Jurkat, Clone E6-1 (cell line): ENCODE measurements at places on chromosomes 5 and 9.

DNA sequence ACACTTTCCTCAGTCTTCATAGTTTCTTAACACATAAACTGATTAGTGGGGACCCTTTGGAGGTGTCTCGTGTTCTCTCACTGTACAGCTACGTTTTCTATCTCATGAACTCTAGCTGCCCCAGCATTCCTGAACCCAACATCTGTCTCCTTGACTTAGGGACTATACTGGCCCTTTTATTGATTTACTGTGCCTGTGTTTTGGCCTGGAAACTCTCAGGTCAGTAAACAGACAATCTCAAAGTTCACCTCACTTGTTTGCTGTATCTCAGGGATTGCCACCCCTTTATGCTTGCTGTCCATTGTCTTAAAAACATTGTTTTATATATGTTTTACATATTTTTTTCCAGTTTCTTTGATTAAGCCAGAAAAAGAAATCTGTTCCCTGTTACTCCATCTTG lies 222.8 kb downstream of the FAM170A start:
- no peak for DNase-seq

DNA sequence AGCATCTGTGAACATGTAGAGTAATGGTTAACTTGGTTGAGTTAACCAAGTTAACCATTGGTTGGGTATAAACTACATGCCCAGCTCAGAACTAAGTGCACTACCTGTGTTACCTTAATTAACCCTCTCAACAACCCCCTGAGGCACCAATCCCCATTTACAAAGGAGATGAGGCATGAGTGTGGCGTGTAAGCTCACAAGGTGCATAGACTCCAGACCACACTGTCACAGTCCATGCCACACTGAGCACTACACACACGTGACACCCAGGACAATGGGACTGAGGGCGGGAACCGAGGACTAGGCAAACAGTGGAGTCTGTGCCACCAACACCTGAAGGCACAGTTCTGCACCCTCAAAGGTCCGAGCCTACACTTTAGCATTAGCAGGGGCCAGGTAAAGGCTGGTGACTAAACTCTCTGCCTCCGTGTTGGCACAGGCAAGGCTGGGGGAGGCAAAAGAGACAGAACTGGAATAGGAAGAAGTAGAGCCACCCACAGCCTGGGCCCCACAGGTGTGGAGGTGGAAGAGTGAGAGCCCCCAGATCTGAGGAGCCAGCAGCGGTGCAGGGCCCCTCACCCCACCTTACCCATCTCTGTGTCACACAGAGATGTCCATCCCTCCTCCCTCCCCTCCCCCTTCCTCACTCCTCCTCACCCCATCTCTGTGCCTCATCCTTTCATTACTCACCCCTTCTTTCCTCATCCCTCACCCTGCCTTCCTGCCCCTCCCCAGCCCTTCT lies 2.2 kb upstream of the DNAJB5 start:
- no peak for DNase-seq

DNA sequence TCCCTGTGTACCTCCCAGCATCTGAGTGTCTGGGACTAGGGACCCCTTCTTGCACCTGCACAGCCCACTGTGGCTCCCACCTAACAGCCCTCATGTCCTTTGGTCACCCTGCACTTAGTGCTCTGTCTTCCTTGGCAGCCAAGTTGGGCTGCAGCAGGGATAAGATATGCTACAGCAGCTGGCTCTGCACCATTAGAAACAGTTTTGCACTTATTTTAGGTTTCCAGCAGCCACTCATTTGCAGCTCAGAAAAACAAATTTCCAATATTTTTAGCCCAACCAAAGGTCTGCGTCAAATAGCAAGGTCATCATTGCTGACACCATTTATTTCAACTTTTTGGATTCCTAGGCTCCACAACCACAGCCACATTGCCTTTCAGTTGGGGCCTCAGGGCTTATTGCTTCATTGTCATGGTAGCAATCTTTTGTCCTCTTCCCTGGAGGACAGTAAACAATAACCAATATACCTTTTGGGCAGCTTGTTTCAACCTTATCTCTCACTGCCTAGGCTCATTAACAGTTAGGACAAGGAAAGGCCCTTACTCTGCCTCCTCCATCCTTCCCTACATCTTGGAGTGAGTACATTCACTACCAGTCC lies 263.9 kb downstream of the COX7C start:
- DNase-seq: no peak

- DNase-seq: no peak
Measured at GRCh38 chr5:151384106-151384505, 36.7 kb upstream of the SLC36A2 start.

GRCh38 chr9:33795819-33796218 lies 458 bp downstream of the PRSS3 start:
- no peak for DNase-seq

DNA sequence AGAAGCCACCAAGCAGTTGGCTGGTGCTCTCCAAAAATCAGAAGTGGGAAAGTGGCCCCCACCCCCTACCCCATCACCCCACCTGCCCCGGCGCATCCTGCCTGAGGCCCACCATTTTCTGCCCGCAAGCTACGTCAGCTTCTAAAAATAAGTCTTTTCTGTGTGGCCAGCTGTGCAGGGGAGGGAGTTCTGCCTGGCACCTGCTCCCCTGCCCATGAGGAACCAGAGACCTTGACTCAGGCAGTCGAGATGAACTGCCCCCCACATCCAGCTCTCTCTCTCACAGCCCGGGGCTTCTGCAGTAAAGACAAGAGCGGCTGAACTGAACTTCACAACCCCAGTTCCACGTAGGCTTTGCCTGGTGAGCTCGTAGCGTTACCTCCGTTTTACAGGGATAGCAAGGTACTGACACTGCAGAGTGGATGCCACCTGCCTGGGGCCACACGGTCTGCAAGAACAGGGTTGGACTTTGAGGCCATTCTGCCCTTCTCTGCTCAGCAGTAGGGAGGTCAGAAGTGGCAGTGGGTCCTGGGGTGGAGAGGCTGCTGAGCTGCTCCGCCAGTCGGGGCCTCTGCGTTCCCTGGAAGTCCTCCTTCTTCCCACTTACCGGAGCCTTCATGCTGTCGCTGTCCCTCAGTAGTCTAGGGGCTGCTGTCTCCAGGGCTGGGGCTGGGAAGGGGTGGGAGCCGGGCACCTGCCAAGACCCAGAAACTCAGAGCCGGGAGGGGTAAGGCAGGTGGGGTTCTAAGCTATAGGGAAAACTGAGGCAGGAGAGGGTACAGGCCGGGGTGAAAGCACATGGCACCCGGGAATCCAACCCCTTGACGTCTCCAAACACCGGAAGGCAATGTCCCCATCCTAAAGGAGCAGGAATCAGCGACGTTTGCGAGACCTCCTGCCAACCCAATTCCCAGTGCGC lies 781 bp downstream of the ST6GALNAC4 start:
- DNase-seq: peak; percentile 55

GRCh38 chr9:2874001-2874750 lies 30.3 kb upstream of the PUM3 start:
- DNase-seq: no peak

GRCh38 chr5:53313145-53313544 lies 167.3 kb upstream of the FST start:
- DNase-seq: no peak

DNA sequence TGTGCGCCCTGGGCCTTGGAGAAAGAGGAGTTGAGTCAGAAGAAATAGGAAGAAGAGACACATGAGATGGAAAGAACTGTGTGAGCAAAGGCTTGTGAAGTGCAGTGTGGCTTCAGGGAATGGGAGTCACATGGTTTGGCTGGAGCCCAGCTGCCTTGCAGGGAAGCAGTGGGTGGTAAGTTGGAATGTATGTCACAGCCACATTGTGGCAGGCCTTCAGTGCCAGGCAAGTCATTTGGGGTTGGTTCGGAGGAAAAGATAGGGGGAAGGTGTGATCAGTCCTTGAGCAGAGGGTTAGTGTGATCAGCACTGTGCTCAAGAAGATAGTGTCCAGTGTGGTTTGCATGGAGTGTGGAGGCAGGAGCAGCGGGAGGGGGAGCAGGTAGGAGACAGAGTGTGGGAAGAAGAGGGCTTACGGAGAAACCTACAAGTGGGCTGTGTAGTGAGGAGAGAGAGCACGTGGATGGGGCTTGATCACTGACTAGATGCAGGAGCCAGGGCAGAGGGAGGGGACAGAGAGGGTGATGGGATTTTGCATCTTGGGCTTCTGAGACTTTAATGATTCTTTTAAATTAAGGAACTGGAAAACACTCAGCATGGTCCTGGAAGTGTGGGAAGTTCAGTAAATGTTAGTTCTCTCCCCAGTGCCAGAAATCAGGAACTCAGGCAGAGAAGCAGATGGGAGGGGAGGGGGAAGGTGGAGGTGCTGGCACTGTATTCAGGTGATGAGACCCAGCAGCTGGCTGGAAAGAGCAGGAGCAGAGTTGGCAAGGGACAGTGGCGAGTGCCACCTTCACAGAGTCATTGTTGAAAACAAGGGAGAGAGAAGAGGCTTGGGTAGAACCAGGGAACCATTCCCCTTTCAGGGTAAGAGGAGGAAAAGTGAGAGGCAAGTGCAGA lies 46.6 kb downstream of the ARHGAP26 start:
- no peak for DNase-seq

DNA sequence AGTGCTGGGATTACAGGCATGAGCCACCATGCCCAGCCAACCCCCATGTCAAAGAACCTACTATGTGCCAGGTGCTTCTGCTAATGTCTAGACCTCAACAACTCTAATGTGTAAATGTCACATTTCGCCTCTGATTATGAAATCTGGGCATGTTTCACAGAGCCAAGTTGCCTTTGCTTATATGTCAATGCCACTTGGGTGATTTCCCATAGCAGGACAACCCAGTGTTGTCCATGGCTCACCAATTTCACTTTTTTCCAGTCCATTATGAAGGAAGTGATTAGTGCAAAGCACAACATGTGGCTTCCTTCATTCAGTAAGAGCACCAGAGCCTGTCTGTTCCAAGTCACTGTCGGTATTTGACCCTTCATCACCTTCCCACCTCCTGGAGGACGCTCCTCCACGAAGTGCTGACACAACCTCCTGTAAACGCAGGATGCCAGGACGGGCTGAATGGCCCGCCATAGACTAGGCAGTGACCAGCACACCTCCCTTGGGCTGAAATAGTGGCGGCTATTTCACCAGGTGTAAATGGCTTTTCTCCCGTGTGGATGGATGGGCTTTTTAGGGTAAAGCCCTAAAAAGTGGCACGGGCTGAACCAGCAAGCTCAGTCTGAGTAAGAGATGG lies 962 bp upstream of the PKN3 start:
- no peak for DNase-seq

DNA sequence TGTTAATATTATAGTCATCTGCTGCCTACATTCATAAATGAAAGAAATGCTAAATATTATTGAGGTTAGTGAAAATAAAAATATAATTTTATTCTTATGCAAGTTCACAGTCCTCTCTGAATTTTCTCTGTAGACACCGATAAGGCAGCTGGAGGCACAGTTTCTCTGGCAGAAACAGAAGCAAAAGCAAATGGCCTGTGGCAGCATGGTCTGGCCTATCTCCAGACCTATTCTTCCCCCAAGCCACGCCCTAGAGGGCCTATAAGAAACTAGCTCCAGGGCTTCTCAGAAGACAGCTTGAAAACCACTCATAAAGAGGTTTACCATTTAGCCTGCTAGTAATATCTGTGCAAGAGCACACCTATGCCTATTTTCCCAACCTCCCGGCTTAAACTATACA lies 28.4 kb downstream of the MRPS27 start:
- no peak for DNase-seq

DNA sequence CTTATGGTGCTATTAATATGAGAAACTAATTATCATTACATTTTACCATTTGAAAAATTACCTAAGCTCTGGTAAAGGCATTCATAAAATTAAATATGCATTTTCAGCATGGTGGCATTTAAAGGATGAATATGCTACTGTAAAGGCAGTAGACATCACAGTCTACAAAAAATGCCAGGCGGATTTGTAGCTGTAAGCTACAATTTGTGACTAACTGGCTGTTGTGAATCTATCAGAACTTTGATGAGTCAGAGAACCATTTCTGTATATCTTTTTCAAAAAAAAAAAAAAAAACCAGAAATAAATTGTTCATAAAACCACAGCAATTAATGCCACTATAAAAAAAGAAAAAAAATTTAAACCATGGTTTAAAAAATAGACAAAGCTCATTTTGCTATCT lies 186.3 kb downstream of the NFIB start:
- DNase-seq: no peak

DNA sequence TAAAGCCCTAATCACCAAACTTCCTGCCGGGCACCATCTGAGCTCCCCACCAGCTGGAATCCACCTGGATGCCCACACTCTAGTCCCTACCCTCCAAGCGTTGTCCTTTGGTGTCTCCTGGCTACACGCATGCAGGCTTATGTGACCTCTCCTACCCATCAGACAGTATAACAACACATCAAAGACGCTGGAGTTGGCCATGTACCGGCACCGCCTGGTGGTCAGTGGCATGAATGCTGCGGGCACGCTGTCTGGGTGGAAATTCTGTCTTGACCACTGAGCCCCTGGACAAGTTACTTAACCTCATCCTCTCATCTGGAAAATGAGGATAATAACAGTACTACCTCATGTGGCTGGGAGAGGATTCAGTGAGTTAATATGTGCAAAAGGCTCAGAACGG lies 23.4 kb upstream of the CORO2A start:
- no peak for DNase-seq

DNA sequence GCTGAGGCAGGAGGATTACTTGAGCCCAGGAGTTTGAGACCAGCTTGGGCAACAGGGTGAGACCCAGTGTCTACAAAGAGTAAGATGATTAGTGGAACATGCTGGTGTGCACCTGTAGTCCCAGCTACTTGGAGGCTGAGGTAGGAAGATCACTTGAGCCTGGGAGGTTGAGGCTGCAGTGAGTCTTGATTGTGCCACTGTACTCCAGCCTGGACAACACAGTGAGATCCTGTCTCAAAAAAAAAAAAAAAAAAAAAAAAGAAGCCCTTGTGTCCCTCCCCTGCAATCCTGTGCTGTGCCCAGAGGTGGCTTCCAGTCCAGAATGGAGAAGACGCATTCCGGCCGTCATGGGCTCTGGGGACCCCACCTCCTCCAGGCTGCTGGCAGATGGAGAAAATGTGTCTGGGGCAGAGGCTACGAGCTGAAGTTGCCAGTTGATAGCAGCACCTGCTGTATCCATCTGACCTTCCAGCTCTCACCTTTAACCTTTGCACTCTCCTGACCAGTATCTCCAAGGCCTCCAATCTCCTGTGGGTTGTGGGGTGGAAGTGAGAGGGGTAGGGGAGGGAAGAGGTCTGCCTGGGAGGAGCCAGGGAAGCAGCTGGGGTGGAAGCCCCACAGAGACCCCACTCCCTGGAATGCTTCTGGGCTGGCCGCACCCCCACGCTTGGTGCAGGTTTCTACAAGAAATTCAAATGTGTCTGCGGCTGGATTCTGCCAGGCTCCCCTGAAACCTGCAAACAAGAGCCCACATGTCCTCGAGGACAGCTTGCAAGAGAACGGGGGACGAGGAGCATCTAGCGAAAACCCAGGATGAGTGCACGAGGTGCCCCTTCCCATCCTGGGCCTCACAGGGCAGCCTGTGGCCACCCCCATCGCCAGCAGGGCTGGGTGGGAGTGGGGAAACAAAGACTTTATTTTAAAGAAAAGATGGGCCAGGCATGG lies 148.3 kb upstream of the IER5L start:
- DNase-seq: no peak

DNA sequence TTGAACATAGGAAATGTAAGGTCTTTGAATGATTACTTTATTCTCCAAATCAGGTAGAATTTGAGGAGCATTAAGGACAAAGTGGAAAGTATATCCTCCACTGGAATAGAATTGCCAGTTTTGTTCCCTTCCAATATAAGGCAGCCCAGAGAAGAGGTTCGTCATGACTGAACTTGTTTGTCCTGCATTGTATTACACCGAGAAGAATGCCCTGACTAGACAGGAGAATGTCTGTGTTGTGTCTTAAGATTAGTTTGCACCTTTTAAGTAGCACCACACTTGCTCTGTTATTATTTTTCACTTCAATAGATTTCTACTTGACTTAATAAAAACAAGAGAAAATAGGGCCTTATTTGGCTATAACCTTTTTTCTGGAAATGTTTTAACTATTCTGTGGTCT lies 586.2 kb upstream of the PTGER4 start:
- DNase-seq: no peak

GRCh38 chr9:7536310-7536939 lies 263.2 kb downstream of the DMAC1 start:
- peak; percentile 46 for DNase-seq
